ENCODE measurements at places on chromosomes 1 and 21. TPM values are rescaled to one million over a fixed set of nuclear protein-coding genes. Genes with fewer than 3 reads are reported as not detected.

- peak; percentile 28 for DNase-seq
Measured at GRCh38 chr21:16912075-16912474, 600.8 kb upstream of the CXADR start.

LCE1B gene
- total RNA-seq = not detected

- DNase-seq = no peak
Measured at GRCh38 chr1:98783821-98784220, 122.3 kb downstream of the SNX7 start.

DNA sequence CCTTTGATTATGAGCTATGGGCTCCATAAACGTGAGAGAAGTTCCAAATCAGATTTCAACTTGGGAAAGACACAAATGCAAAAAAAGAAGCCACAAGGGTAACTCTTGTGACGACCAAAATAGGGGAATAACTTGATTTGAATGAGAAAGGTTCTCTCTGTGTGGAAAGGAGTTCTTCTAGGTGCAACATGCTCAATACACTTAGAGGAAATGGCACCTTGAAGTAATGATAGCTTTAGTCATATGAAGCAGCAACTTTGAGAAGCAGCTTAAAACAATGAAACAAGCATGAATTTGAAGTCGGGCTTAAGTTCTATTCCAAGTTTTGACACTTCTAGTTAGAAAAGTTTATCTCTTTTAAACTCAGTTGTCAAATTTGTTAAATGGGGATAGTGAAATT is 21.8 kb upstream of the RGS1 start:
- no peak for DNase-seq

Data from myocyte (in vitro differentiated cells).